ENCODE measurements at places on chromosomes 1 and 21.

- no peak for DNase-seq
Measured at GRCh38 chr1:5935026-5935425, 57.2 kb downstream of the NPHP4 start.

- DNase-seq: no peak
Measured at GRCh38 chr1:228356897-228357680, 49.5 kb downstream of the TRIM11 start.

- DNase-seq: no peak
Measured at GRCh38 chr1:85090225-85090624, 41.9 kb upstream of the MCOLN3 start.

DNA sequence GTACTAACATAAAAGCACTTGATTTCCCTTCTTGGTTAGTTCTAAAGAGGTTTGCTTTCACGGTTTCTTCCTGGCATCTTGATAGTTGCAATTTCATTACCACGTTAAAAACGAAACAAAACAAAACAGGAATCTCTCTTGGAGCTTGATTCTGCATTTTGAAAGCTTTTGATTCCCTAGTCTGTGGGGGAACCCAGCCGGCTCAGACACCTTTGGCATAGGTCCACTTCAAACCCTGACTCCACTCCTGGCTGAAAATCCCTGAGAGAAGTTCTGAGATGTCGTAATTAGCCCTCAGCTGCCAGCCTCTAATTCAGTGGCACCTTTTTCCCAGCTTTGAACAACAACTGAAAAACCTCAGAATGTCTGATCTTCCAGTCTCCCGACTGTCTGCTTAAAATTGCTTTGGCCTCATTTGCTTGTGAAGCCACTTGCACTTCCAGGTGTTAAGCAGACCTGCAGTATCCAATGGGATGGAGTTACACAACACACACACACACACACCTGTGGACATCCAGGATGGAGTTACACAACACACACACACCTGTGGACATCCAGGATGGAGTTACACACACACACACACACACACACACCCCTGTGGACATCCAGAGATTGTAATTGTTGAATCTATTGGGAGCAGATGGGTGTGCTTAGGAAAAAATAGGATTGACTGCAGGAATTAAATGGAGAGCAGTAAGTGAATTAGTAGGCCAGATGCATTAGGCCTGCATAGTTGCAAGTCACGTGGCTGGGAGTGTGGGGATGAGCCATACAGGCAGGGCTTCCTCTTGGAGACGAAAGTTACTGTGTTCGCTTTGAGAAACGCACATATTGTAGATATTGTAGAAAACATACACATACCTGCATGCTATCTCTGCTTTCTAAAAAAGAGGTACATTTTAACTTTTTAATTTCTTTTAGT, 285.6 kb upstream of the FMN2 start:
- no peak for DNase-seq

DNA sequence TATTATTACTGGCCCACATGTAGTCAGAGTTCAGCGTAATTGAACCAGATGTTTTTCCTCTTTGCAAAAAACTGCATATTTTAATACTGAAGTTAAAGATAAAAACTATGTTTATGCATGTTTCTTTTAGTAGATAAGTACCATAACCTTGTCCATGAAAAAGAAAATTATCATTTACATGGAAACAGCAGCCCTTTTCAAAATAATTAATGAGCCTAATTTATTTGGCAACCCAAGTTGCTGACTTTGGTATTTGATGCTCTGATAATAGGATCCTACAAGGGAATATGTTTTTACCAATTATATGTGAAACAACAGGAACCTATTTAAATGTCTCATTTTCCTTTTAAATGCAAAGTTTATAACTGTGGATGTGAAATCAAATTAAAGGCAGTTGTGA, 281.3 kb upstream of the C1orf105 start:
- DNase-seq: no peak

GRCh38 chr1:182555493-182555892, 33.6 kb downstream of the RNASEL start:
- DNase-seq: no peak
